ENCODE measurements at places on chromosomes 6 and 20.

DNA sequence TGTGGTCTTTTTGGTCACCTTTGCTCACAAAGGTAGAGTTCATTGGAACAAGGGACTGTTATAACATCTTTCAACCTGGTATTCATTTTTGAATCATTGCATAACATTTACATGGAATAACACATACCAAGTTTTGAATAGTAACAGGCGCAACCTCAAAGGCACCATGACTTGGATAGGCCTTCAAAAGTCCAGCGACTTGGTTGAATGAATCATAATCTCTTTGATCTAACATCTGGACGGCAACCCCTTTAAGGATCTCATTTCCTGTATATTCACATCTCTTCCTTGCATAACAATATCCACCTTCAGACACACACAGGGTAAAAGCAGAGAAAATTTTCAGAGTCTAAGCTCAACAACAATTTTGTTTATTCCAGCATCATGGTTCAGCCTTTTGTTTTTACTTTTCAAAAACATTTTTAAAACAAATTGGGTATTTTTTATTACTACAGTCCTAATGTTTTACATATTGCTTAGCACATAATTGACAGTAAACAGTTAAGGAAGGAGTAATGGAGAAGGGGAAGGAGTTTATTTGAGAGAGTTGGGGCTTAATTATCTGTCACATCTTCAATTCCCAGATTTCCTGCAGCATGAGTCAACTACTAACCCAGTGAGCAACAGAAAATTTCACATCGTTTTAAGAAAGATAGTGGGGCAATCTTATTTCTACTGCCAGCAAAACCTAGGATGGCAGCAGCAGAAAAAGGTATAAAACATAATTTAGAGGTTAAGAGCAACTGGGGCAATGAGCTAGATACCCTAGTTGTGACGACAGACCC lies 41.8 kb upstream of the F13A1 start:
- no peak for DNase-seq

DNA sequence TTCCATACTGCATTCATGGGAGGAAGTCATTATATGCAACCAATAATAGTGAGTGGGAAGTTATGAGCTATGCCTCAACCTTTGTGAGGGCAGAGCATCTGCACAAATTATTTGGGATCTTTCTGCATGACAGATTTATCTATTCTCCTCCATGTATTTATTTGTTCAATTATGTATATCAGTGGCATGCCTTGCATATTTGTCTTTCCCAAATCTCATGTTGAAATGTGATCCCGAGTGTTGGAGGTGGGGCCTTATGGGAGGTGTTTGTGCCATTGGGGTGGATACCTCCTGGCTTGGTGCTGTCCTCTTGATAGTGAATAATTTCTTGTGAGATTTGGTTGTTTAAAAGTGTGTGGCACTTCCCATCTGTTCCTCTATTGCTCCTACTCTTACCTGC lies 1246.0 kb upstream of the CITED2 start:
- DNase-seq = no peak

DNA sequence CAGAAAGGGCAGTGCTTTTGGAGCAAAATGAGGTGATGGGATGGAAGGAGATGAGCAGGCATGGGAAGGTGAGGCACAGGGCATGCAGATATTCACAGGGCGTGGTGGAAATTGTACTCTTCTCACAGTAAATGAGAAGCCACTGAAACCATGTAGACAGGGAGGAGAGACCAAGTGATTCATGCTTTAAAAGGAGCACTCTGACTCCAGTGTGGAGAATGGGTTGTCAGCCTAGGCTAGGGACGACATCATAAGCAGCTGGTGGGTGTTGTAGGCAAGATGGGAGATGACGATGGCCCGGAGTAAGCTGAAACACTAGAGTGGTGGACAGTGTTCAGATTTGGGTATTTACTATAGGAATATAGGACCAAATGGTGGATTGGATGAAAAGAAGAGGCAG lies 18.4 kb downstream of the PDE7B start:
- DNase-seq = no peak

- peak; percentile 92 for DNase-seq
These were observed 8.7 kb upstream of the PMEPA1 start for GRCh38 chr20:57718490-57719009.

DNA sequence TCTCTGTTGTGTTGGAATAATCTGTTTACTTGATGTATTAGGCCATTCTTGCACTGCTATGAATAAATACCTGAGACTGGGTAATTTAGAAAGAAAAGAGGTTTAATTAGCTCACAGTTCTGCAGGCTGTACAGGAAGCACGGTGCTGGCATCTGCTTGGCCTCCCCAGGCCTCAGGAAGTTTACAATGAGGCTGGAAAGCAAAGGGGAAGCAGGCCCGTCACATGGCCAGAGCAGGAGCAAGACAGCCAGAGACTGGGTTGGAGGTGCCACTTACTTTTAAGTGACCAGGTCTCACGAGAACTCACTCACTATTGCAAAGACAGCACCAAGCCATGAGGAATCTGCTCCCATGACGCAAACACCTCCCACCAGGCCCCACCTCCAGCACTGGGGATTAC lies 50.6 kb upstream of the FUCA2 start:
- DNase-seq = no peak

DNA sequence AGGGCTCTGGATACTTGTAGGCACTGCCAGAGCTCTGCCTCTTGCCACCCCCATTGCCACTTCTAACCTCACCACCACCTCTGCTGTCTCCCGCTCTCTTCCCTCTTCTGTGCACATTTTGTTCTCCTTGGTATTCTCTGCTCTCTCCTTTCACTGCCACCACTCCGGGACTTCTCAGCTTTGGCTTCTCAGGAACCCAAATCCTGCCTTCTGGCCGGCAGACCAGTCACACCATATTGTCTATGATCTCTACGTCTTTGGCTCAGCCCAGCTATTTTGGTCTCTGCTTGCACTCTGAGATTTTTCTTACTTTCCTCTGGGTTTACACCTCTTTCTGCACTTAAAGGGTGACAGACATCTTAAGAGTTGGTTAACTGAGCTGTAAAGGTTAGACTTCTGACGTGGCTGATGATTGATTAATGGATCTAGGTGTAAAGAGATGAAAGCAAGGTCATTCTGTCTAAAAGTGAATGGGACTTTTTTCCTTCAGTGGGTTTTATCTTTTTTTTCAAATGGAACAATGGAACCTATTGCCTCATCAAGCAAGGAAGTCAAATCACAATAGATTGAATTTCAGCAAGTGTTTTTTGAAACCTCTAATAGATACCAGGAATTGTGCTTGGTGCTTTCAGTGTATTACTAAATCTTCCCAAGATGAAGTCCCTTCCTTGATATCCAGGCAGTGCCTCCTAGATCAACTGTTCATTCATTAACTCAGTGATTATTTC lies 13.8 kb downstream of the MMP24 start:
- DNase-seq = no peak

DNA sequence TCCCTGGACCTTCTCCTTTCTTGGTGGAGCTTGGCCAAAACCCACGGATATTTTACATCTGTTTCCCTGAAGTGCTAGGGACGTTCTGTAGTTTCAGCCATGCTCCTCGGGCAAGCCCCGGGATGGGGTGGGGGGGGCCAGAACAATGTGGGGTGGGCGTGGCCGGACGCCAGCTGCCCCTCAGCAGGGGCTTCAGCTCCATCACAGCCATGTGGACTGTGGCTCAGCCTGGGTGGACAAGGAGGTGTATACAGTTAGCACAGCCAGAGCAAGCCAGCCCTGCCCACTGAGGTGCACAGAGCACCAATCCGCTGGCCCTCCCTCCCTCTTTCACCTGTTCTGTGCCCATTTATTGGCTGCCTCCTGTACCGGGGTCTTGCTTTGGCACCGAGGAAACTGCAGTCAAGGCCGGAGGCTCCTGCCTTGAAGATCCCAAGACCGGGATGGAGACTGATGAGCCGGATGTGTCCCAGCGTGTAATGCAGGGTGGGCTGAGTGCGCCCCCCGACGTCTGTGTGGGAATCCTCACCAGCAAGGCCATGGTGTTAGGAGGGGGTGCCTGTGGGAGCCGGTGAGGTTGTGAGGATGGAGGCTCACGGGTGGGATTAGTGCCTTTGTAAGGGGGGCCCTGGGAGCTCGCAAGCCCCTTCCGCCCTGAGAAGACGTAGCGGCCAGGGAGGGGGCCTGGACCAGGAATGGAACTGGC lies 28.0 kb downstream of the FRMD1 start:
- DNase-seq = no peak

GRCh38 chr6:28433119-28433518 lies 10.2 kb downstream of the ZSCAN23 start:
- DNase-seq = no peak

GRCh38 chr6:82955841-82956240 lies 109.8 kb downstream of the UBE3D start:
- no peak for DNase-seq

DNA sequence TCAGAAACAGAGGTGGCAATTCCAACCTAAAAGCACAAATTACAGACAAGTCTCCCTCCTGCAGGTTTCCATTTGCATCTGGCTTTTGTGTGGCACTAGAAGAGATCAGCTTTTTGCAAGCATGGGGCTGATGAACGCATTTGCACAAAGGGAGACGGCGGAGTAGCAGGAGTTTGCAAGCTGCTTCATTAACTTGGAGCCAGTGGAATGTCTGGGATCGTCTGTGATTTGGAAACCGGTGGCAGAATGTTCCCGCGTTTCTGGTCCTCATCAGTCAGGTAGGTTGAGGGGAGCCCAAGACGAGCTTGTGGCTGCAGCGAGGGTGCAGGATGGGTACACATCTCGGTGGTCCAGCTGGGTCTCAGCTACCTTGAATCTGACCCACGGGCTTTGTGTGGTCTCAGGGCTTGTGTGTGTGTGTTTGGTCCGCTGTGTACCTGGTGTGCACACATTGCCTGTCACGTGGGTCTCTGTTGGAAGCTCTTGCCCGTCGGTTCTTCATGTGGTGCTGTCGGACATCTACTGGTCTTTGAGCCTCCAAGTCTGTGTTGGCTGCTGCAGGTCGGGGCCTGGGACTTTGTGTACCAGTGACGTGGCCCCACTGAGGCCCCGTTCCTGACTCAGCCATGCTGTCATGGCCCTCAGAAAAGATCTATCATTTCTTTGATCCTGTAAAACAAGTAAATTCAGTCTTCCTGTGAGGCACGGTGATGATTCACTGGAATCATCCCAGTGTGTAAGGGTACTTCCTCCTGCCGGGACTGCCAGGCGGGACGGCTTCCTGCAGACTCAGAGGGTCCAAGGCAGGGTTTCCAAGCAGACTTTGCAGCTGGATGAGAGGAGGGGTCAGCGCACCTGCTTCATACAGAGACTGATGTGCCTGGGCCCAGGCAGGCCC lies 12.4 kb upstream of the MYT1 start:
- DNase-seq = no peak

DNA sequence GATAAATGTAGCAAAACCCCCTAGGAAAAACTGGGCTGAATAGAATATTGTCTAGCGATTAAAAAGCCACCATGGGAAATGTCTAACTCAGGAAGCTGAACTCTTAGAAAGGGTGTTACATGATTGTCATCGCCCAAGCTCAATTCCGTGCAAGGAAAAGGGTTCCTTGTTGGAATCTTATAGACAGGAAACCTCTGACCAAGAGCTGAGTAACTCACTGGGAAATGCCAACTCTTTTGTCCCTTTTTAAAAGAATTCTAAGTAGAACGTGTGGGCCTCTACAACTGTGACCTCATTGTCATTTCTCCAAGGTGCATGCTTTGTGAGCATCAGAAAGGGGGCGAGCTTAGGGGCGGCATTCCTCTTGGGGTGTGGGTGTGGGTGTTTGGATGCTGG lies 88.1 kb downstream of the SYNJ2 start:
- DNase-seq = no peak

DNA sequence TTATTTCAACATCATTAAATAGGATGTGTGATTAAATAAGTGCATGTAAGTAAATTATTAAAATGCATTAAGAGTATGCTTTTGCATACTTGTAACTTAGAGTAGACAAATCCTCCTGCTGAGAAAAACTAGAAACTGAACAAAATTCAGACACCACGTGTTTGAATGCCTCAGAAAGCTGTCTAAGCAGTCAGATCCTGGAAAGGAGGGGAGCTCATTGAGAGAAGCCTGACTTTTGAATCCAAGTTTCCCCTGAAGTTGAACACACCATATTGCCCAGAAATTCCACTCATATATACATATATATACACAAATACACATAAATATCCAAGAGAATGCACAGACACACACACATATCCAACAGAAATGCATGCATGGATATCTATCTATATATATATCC lies 190.0 kb upstream of the BMP2 start:
- no peak for DNase-seq

DNA sequence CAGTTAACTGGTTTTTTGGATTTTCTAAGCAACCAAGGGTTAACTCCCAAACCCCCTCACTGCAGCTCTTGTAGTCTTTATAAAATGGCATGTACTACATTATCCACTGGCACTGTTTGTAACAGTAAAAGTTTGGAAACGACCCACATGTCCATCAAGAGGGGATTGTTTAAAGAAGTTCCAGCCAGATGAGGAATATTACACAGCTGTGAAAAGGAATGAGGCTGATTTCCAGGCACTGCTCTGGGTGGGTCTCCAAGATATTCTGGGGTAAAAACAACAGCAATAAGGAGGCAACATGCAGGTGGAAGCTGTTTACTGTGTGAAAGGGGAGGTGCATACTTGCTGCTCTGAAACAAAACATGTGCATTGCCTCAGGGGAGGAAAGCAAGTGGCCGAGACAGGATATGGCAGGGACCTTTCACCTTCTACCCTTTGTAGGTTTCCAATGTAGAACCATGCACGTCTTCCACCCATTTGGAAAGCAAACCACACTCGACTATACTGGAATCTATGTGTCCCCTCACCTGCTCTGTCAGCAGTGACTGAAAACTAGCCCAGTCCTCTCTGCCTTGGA lies 51.9 kb downstream of the GRM4 start:
- no peak for DNase-seq

GRCh38 chr6:134603561-134603960 lies 285.6 kb upstream of the SGK1 start:
- no peak for DNase-seq

GRCh38 chr6:32267035-32267434 lies 43.2 kb upstream of the NOTCH4 start:
- DNase-seq = no peak

Data from GM10248 (cell line).